Glomerular endothelial cell (primary cell): ENCODE measurements at places on chromosomes 6 and 20. TPM values are rescaled to one million over a fixed set of nuclear protein-coding genes. Genes with fewer than 3 reads are reported as not detected.

TUBB1 gene
- not detected in 2 replicates for total RNA-seq

TMC2 gene
- not detected in 2 replicates for total RNA-seq

GABRR1 gene
- total RNA-seq, result not detected in 2 replicates

RIPOR3 gene
- 0.41 TPM in 1 of 2 replicates, not detected in the other for total RNA-seq

SLC35F1 gene
- not detected in 2 replicates for total RNA-seq

PET117 gene
- 4.9 and 11.4 TPM in 2 replicates for total RNA-seq

CST2 gene
- total RNA-seq, result not detected in 2 replicates

SIRPG gene
- not detected in 2 replicates for total RNA-seq

HMGCLL1 gene
- not detected in 2 replicates for total RNA-seq

- no peak for DNase-seq
Measured at GRCh38 chr6:153088796-153089195, 42.3 kb downstream of the RGS17 start.

GRCh38 chr6:100568255-100568654 is 103.5 kb upstream of the SIM1 start:
- no peak for DNase-seq

GRCh38 chr20:50172347-50173013 is 18.1 kb upstream of the CEBPB start:
- no peak for DNase-seq

DNA sequence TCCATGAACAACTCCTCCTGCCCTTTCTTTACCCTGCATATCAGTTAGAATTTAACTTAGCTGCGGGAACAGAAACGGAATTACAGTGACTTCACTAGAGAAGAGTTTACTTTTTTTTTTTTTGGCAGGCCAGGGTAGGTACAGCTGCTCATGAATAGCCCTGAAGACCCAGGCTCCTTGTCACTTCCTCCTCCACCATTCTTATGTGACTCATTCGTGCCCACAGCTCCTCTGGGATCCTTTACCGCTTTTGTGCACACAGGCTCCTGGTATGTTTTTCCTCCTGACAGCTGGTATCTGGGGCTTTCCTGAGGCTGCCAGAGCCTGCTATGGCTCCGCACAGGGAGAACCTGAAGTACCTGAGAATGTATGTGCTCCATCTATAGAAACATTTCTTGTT is 3.9 kb upstream of the KCNS1 start:
- DNase-seq, result peak; percentile 39

DNA sequence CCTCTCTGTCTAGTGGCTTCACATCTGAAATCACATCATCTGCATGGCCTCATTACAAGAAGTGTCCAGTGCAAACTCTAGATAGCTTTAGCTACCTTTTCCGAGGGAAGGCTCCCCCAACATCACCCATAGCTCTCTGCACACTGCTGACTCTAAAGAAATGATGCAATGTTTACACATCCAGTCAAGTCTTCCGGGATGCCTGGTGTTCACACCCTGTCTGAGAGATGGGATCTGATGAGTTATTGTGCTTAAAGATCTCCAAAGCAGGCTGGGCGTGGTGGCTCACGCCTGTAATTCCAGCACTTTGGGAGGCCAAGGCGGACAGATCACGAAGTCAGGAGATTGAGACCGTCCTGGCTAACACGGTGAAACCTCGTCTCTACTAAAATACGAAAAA is 404.6 kb upstream of the IRAK1BP1 start:
- DNase-seq, result no peak

DNA sequence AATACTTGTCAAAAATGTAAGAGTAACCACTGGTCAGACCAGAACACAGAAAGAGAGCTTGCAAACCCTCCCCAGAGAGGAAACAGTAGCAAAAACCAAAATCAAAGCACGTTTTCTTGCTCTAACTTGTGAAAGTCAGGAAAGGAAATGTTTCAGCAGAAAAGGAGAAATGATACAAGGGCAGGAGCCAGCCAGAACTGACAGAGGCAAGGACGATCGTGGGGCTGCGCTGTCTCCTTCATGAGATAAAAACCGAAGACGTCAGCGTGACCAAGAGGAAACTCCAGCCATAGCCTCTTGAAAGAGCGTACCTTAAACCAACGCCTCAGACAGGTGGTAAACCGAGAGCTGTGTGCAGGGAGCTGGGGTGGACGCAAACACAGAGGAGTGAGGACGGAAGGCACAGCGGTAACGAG is 27.5 kb downstream of the LAMA5 start:
- DNase-seq, result no peak

GRCh38 chr6:31178143-31179041 is 7.9 kb upstream of the POU5F1 start:
- DNase-seq, result no peak

- DNase-seq, result no peak
Measured at GRCh38 chr6:45548657-45549515, 171.2 kb upstream of the SUPT3H start.

GRCh38 chr6:34717466-34717865 is 20.9 kb upstream of the ILRUN start:
- no peak for DNase-seq

GRCh38 chr20:41398408-41398807 is 31.8 kb upstream of the EMILIN3 start:
- DNase-seq, result no peak

DNA sequence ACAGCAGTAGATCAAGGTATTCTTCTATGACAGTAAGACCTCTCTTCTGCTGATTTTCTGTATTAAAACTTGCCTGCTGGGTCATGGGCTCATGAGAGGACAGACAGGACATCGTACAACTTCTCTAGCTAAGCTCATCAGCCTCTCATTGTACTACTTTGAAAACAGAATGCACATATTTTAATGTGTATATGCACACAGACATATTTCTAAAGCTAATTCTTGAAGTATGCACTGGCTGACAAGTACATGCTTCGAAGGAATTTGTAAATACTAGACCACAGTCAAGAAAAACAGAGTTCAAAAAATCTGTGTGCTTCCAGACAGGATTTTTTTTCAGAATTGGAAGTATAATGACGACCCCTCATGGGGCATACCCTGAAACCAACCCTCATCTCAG is 81.7 kb upstream of the CD83 start:
- no peak for DNase-seq

DNA sequence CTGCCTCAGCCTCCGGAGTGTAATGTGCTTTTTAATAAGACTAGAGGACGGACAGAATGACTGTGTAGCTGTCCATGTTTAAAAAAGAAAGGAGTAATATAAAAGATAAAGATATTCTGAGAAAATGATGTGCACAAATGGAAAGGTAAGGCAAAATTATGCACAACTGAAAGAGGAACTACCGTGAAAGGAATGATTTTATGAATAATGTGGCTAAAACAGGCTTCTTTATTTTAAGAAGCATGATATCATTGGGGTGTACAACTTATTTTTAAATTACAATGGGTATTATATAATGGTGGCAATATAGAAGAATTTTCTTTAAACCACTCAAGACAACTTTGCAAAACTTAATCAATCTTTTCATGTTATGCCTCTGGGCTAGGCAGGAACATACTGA is 78.1 kb downstream of the FIG4 start:
- DNase-seq, result no peak

DNA sequence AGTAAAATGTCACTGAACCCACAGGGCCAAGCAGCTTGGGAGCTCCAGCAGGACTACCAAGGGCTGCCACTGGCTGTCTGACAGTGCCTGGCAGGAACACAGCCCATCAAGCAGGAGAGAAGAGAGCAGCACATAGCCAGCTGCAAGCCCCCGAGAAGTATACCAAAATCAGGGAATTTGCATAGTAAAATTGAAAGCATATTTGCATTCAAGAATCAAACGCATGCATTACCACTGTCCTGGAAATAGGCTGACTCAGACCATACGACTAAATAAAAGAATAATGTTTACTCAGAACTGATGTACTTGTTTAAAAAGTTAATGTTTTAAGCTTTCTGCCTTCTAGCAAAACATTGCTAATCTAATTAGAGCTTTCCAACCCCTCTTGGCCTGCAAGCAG is 298.1 kb downstream of the TFAP2B start:
- DNase-seq, result no peak

- no peak for DNase-seq
Measured at GRCh38 chr6:136600818-136601217, 50.6 kb upstream of the MAP7 start.

DNA sequence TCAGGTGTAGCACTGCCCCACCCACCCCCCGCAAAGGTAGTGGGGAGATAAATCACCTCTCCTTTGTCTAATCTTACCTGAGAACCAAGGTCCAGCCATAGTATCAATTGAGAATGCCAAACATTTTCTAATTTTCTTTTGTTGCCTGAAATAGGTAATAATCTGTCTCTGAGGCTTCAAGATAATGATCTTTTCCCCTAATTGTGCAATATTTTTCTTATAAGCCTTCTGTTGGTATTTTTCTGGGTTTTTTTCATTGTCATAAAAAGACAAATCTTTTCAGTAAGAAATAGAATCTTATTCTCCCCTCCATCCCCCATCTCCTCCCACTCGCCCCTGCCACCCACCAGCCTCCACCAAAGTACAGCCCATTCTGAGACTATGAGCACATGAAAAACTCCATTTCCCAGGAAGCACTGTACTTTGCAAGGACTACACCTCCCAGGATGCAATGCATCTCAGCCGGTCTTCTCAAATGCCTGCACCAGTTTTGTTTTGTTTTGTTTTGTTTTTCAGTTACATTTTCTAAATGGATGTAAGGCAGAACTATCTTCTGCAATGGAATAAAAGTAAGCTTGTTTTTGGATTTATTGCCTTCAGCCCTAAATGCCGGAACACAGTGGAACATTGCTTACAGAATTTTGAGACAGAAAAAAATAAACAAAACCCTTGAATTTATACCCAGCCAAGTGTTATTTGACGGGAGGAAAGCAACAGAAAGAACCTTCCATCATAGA is 268.0 kb downstream of the TFAP2A start:
- no peak for DNase-seq

DNA sequence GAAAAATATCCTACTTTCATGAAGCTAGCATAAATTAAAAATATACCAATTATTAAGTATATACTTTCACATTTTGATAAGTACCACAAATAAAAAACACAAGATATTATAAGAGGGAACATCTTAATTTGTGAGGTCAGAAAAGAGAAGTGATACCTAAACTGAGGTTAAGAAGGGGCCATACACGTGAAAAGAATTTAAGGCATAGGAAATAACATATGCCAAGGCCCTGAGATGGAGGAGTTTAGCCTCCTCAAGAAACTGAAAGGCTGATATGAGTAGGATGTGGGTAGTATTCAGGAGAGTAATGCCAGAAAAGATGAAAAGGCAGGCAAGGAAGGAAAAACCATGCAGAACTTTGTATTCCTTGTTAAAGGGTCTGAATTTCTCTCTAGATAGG is 116.6 kb upstream of the HTR1E start:
- no peak for DNase-seq

DNA sequence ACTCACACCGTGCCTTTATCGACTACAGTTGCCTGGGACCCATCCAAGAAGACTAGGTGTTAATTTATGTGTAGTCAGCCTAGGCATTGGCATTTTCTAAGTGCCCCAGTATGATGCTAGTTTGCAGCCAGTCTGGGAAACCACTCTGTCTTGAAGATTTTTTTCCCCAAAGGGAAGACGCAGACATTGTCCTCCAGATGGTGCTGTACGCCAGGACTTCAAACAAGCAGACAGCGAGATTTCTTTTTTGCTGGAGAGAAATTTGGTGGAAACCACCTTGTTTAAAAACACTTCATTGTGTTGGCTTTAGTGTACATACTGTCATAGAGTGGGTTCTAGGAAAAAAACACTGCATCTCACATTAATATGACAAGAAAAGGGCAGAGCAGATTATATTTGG is 30.0 kb downstream of the ALDH5A1 start:
- DNase-seq, result peak; percentile 7

DNA sequence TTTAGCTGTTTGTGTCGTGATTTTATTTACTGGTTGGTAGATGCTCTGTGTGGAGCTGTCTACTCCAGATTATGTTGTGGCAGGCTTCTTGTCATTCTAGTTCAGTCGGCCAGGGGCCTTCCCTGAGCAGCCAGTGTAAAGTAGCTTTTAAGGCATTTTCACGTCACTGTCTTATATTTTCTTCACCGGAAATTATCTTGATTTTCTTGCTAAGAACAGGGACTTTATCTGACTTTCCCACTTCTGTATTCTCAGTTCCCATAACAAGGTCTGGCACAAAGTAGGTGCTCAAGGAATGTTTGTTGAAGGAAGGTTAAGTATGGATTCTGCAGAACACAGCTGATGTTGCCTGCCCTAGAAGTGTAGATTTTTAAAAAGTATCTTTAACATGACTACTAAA is 868 bp downstream of the LTV1 start:
- DNase-seq, result no peak

DNA sequence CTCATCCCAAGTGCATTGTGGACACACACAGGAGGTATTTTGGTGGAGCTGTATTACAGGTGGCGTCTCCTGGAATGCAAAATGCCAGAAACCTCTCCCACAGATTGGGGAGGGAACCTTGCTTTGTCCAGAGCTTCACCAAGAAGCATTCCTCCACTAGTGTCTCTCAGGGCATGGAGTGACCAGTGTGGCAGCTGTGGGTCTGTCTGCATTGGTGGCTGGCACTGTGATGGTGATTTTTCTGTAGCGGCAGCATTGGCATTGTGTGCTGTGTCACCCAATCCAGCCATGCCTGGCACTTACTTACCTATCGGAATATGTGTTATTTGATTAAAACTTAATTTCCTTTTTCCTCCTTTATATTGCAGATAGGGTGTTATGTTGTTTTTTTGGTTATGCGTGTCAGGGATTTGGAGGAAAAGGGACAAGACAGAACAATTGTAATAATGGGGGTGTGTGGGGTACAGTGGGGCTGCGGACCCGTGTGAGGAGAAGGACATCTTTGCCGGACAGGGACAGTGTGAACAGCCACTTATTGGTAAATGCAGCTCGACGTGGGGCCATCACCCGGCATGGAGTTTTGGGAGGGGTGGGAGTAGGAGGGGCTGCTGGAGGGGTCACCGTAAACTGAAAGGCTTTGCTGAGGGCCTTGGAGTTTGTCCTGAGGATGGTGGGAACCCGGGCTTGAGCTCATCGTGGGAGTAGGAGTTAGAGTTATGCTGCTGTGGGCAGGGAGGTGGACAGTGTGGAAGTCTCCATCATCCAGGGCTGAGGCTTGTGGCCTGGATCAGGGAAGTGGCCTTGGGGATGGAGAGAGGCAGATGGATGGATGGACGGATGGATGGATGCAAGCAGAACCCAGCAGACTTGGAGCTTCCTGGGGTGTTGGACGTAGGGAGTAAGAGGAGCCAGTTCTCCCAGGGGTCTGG is 105.0 kb downstream of the SYCP2 start:
- DNase-seq, result no peak

DNA sequence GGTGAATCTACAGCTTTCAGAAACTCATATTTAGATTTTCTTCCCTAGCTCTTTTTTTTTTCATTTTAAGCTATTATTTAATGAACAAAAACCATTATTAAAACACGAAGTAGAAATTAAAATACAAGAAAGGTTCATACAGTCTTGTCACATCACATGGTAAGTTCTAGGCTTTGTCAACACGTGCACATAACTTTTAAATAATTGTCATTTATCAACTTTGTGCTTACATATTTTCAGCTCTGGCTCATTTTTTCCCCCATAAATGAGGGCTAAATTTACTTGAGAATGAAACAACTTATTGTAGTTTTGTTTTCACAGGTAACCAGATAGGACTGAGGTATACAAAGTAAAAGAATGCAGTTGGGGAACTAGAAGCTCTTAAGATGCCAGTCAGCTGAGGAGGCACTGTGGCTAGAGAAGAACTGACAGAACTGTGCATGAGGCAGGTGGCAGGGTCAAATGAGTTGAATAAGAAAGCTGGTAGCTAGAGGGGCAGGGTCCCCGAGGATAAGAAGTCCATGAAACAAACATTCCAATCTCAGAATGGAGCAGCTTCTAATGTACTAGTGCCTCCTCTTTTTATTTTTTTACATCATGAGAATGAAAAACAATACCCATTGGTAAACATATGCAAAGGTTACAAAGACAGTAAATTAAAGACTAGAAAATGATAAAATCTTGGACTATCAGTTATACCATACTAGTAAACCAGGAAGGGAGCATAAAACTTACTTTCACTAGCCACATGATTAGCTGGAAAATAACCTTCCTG is 141.5 kb downstream of the MYB start:
- no peak for DNase-seq
